Stimulated activated CD8-positive, alpha-beta memory T cell treated with anti-CD3 and anti-CD28 coated beads, Interleukin-4, amount 100 ng/mL, for 4 hours (primary cell): ENCODE measurements at places on chromosomes 2 and 18.

DNA sequence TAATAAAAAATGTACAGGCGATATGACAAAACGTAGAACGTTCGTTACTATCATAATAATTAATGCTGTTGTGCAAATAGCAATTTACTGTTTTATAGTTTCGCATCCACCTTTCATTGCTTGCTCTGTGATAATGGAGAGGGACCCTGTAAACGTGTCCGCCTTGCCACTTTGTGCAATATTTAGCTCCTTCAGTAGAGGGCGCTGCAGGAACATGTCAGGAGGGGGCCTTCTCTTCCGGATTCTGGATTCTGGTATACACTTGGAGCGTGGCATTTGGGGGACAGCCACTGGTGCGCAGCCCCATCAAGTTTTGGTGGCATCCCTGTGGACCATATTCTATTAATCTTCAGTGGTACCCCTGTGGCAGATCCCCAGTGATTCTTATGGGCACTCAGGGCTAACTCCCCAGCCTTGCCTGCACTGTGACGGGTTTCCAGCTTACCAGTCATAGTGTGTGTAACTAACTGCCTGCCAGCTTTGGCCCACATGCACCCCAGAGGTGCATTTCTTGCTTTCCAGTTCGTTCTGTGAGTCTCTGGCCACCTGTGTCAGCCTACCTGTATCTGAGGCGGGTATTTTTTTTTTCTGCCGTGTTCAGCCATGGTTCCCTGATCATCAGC is 140.3 kb downstream of the CYRIA start:
- no peak for DNase-seq

GRCh38 chr2:165902934-165903333 is 50.6 kb downstream of the TTC21B start:
- DNase-seq: no peak

GRCh38 chr2:239269173-239269885 is 131.5 kb downstream of the HDAC4 start:
- no peak for DNase-seq

GRCh38 chr18:9919564-9920232 is 5.9 kb downstream of the VAPA start:
- no peak for DNase-seq

- no peak for DNase-seq
These were observed 67.7 kb downstream of the ZNF521 start for GRCh38 chr18:25284281-25284680.

DNA sequence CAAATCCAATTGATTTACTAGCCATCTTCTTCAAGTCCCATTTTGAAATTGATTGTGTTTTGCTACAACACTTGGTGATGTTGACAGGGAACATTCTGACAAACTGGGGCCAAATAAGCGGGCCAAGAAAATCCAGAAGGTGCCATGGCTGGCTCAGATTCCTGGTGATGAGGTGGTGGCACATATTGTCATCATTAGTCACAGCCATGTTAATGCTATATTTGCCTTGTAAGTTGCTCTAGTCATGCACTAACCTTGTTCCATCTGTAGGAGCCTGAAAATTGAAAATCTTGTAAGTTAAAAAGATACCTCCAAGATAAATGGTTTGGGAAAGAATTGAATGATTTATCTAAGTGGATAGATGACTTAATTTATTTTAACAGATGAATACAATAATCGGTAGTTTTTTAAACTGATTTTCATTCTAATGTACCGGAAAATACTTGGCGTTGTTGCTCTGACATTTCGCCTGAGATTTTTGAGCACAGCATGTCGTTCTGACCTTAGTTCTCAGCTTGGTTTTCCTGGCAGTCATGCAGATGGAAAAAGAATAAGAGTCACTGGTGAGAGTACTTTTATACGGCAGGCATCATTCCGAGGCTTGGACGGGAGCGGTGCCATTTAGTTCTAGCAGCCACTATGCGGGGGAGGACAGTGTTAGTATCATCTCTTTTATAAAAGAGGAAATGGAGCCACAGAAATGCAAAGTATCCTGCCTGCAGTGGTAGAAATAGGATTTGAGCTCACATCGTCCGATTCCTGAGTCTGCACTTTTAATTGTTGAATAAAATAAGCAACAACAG is 133.9 kb downstream of the ZNF532 start:
- DNase-seq: no peak

DNA sequence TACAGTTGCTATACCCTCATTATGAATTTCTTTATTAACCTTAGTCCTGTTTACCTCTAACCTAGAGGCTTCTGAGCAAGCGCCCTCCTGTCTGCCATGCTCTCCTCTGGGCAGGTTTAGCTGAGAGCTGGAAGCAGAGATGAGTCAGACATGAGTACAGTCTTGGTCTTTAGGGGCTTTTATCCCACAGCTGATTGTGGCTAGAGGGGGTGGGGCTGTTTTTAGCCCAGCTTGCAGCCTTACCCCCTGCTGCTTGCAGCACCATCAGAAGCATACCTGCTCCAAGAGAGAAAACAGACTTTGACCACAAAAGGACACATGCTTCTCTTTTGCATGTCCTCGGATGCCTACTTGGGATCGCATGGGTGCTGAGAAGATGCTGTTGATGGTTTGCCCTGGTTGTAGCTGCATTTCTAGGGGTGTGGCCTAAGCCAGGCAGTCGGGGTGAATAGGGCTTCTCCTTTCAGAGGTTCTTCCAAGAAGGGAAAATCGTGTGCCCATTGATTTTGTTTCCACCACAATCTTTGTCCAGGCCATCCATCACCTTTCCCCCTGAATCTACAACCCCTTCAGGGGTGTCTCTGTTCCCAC is 115.0 kb upstream of the LGALSL start:
- no peak for DNase-seq

- DNase-seq: no peak
These were observed 418.2 kb upstream of the HNRNPA3 start for GRCh38 chr2:176794392-176794791.

- no peak for DNase-seq
These were observed 2.4 kb downstream of the MAP4K4 start for GRCh38 chr2:101699755-101700461.

DNA sequence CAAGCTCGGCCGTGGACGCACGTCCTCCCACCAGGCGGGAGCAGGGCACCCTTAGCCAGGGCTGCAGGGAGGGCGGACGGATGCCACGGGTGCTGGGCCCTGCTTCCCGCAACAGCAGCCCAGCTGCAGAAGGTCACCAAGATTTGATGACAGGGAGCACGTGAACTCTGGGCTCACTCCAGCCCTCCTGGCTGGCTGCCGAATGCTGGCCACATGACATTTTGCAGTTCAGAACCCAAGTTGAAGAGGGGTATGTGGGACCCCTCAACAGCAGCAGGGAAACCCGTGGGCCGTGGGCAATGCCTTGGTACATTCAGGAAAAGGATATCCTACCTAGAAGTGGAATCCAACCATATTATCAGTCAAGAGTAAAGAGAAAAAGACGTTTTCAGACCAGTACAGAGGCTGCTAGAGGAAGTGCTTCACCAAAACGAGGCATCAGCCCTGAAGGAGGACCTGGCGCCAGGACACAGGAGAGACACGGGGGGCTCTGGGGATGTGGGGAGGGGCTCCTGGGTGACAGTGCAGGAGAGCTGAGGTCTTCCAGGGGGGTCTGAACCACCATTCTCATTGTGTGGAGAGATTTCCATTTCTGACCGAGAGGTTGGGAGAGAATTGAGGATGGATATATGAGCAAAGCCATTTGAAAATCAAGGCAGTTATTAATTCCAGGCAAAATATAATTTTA is 107.4 kb upstream of the CTDP1 start:
- no peak for DNase-seq

DNA sequence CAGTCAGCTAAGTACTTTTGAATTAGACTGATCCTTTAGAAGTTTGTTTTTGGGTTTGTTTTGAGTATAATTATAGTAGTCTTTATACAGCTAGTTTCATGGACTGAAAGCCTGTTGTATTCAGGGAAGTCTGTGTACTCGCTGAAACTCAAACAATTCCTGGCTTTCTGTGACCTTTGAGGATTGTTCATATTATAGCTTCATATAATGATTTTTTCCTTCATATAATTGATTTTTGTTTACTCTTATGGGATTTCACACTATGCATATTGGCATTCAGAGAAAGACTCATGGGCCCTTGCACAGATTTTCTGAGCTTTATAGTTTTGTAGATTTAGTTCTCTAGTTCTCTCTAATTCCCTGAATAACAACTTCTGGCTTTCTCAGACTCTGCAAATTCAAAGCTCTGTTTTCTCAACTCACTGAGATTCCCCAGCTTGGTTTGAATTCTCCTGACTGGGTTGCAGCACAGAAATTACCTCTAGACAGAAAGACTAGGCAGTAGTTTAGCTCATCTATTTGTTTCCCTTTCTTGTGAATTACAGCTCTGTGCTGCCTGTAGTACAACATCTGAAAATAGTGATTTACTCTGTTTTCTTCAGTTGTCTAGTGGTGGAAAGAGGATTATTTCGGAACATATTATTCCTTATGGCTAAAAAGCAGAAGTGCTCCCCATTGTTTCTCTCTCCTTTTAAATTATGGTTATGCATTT is 495.9 kb upstream of the CNTNAP5 start:
- no peak for DNase-seq

DNA sequence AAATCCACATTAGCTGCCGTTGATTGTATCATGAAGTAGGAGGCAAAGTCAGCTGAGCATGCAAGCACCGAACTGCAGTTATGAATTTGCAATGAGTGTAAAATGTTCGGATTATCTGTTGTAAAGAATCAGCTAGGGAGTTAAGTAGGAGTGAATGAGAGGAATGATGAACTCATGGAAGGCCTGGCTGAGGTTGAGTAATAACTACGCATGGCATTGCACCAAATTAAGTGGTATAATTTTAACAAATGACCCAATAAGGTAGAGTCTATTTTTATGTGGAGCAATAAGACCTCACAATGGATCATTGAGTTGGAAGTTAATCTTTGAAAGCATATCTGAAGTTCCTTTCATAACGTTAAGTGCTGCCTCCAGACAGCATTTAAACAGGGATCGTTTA is 288.2 kb upstream of the CHST9 start:
- no peak for DNase-seq

GRCh38 chr2:60095903-60096302 is 457.6 kb downstream of the BCL11A start:
- no peak for DNase-seq

GRCh38 chr2:200742426-200742825 is 69.3 kb upstream of the BZW1 start:
- DNase-seq: no peak

GRCh38 chr2:15238028-15238427 is 323.1 kb downstream of the NBAS start:
- DNase-seq: no peak

DNA sequence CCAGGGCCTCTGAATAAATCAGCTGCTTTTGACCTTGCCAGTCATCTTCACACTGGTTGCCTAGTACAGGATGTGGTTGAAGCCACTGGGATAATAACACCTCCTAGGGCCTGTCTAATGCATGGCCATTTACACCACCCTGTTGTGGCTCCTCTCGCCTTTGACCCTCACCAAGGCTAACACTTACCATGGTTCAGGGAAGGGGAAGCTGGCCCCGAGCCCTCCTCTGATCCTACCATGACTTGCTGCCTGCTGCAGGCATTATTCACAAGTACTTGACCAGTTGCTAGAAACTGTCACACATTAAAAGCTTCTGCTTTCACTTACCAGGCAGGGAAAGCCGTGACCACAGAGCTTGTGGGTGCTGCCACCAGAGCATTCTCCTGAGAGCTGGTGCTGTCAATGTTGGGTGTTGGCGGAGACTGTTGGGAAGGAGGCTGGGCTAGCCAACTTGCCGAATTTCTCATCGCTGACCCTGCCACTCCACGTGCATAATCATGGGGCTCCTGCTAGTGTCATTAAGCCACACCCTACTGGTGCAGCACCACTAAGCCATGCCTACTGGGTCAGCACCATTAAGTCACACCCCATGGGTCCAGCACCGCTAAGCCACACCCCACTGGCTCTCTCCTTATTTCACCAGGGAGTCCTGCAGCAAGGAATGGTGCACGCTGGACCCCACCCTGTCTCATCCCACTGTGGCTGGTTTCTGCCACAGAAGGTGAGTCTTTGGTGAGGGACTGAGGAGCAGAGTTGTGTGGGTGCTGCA is 47.0 kb upstream of the TTC39C start:
- DNase-seq: no peak

DNA sequence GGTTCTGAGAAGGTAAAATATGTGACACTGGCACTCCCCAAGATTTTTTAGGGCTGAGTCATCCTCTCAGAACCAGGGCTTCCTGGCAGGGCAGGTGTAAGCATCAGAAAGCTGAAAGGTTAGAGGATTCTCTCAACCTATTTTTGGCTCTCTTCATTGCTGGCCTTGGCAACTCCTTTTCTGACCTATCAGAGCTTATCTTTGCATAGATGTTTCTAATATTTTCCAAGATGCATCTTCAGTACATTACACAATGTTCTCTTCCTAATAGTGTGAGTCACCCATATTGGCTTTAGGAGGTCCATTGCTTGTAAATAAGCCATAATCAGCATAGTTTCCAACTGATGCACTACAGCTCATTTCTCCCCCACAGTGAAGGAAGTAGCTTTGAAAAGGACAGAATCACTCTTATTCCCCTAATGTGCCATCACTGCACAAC is 2008.4 kb upstream of the PIK3C3 start:
- DNase-seq: no peak

- DNase-seq: no peak
These were observed 302.2 kb downstream of the NDUFA10 start for GRCh38 chr2:239722760-239723470.

- no peak for DNase-seq
These were observed 15.3 kb downstream of the SH3RF3 start for GRCh38 chr2:109144271-109144670.

DNA sequence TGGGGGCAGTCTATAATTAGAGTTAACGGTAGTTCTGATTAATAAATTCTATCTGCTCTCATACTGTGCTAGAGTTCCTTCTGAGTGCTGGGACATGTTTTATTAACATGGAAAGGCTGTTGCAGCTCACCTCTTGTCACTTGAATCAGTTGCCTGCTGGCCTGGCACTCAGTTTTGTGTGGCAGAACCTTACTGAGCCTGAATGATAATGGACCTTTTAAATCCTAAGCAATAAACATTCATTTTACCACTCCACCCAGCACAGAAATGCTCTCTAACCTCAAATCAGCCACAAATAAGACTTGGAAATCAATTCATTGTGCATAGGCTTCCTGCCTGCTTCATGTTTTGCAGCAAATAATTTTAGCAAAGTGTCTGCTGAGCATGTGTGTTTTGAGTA is 115.0 kb upstream of the RBMS1 start:
- DNase-seq: no peak

GRCh38 chr2:3210257-3210656 is 167.4 kb downstream of the EIPR1 start:
- DNase-seq: no peak

DNA sequence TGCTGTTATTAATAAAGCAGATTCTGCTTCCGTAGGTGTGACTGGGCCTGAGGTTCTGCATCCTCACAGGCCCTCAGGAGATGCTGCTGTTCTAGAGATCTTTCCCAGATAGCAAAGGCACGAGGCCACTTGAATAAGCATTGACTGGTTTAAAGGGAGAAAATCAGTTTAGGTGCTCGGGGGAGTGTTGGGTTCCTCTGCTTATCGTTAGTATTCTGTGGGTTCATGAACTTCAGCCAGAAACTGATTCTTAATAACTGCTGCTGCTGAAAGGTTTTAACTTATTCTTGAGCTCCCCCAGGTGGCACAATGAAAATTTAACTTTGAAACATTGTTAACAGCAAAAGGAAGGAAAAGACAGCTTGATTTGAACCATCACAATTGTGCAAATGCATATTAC is 56.9 kb downstream of the ITGA6 start:
- no peak for DNase-seq

- no peak for DNase-seq
These were observed 1.1 kb downstream of the NPC1 start for GRCh38 chr18:23585007-23585871.

GRCh38 chr2:232085164-232085563 is 123.7 kb downstream of the DIS3L2 start:
- DNase-seq: no peak

GRCh38 chr2:239583879-239584859 is 183.3 kb upstream of the HDAC4 start:
- no peak for DNase-seq
